ENCODE measurements at places on chromosomes 12 and 14.
A peak's percentile ranks its signal among the peaks of the same experiment; 100 is the strongest.

DNA sequence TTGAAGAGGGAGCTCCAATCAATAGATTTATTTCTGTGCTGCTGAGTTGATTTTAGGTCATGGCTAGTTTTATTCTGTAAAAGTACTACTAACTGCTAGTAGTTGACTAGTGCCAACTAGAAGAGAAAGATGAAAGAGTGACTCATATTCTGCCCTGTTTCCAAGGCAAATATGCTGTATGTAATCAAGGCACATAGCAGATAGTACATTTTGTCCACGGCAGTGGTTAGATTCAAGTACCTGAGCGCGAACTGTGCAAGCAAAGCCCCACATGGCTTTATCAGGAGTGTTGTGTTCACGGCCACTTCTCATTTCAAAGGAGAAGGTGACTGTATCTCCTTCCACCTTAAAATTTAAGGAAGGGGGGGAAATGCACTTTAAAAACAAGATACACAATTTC, 126.8 kb downstream of the TRAFD1 start:
- no peak for ATAC-seq

- no peak for ATAC-seq
Measured at GRCh38 chr12:127414636-127415035, 852.3 kb upstream of the TMEM132C start.

DNA sequence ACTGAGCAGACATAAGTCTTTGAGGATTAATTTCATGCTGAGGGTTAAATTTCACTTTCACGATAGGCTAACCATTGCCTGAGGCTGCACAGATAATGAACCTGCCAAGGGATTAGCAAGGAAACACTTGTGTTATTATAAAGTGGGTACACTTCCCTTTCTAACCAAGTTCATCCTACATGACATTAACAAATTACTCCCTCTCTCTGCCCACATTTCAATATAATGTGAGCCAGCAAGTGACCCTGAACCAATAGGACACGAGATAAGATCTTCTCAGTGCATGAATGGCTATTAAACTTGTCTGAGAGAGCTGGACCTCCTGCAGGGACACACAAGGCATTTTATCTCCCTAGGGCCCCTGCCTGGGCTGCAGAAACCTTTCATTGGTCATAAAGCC, 173.5 kb downstream of the PAX9 start:
- ATAC-seq: no peak

DNA sequence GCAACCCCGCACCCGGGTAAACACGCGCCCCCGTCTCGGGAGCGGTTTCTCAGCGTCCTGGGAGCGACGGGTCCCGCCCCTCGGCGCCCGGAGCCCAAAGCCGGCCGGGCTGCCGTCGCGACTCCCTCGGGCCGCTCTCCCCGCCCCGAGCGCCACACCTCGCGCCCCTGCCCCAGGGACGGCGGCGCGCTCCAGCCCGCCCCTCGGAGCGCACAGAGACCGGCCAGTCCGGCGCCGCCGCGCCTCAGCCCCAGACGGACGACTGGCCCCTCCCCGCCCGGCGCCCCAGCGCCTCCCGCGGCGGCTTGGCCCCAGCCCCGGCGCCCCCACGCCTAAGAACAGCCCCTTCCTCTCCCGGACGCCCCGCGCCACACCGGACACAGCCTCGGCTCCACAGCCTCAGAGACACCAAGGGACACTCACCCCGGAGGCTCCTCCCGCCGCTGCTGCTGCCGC, 411 bp downstream of the BTBD7 start:
- ATAC-seq: peak; percentile 41

GRCh38 chr14:92563359-92563758, 49.8 kb downstream of the RIN3 start:
- peak; percentile 78 for ATAC-seq

DNA sequence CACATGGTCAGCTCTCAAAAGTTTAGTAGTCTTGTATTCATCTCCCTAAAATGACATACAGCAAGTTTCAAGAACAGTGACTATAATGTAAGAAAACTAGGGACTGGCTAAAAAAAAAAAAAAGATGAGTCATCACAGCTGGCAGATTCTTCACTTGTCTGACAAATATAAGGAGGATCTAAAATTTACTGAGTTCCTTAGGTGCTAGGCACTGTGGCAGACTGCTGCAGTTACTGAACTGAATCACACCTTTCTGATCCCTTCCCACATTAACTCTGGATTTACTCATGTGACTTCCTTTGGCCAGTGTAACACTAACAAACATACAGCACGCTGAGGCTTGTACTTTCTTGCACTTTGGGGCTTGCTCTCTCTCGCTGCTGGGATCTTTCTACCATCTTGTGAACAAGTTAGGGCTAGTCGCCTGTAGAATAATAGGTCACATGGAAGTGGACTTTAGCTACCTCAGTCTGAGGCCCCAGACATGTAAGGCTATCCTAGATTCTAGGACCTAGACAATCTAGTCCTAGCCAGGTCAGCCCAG, 32.1 kb downstream of the BAZ1A start:
- ATAC-seq: peak; percentile 95

GRCh38 chr12:3520711-3521110, 29.7 kb downstream of the PRMT8 start:
- no peak for ATAC-seq

DNA sequence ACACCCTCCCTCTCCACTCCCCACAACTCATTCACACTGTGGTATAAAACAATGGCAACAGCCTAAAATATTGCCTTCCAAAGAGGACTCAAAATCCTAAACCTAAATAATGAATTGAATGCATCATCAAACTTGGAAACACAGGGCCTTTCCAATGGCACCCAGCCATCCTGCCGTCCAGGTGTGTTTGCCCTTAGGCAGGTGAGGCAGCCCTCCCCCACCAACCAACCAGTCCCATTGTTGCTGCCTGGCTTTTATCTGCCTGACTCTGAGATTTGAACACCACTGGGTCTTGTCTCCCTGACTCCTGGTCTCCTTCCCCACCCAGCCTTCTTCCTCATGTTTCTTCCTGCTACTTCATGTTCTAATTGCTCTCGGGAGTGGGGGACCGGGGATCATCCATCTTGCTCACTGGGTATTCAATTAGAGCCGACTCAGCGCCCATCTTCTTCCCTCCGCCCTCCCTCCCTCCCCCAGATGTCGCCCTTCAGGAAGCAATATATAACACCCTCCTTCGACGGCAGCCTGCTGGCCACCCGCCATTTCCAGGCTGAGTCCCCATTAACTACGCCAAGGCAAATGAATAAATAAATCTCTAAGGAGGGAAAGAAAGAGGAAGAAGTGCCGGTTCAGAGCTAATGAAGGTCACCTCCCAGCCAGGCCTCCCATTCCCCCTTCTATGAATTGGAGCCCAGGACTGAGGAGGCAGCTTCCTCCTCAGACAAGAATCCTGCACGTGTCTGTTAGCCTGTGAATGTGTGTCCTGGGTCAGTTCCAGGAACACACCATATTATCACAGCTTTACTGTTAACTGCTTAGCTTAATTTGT, 36.3 kb upstream of the NTF3 start:
- ATAC-seq: no peak

DNA sequence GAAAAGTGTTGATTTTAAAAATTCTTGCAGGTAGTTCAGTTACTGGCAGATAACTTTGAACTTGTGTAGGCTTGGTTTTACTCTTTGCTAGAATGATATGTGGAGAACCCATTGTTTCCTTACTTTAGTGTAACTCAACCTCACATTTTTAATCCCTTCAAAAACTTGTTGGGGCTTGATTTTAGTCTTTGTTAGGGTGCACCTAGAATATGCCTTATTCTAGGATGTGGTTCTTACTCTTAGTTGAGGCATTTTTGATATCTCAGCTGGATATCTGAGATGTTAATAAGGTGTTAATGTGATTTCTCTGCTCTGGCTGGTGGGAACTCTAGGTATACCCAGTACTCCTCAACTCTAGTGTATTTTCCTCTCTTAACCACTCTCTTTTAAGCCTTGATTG, 10.0 kb downstream of the MNAT1 start:
- no peak for ATAC-seq

DNA sequence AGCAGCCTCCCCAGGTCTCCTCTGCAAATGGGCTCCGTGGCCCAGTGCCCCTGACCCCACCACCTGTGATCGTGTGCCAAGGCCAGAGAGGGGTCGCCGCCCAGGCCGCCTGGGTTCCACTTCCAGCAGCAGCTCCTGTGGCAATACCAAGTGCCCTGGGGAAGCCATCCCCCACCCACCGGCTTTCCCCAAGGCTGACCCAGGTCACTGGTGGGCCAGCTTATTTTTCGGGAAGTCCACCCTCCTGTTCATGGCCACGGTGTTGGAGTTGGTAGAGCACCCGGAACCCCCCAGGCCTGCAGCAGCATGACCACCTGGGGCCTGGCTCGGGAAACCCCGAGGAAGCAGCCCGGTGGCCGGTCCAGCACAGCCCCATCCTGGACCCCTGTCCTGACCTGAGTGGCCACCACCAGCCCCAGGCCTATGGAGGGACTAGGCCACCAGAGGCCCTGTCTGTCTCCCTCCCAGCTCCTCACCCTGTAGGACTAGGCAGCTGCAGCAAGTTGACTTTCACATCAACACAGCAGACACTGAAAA, 40.8 kb upstream of the OASL start:
- no peak for ATAC-seq

DNA sequence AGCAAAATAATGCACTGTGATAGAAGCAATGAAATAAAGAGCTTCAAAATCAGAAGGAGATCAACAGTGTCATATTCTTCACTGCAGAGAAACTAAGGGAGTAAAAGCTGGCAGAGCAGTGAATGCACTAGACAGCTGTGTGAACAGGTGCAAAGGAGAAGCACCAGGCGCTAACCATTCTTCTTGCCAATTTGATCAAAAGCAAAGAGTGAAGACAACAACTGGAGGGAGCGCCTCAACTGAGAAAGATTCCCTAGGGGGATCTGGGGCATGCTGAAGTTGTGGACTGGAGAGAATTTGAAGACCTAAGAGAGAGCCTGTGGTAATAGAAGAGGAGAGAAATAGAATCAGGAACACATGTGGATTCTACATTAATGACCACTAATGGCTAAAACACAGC, 50.4 kb upstream of the OVCH1 start:
- no peak for ATAC-seq

GRCh38 chr12:4307593-4308333, 13.2 kb upstream of the TIGAR start:
- ATAC-seq: no peak

DNA sequence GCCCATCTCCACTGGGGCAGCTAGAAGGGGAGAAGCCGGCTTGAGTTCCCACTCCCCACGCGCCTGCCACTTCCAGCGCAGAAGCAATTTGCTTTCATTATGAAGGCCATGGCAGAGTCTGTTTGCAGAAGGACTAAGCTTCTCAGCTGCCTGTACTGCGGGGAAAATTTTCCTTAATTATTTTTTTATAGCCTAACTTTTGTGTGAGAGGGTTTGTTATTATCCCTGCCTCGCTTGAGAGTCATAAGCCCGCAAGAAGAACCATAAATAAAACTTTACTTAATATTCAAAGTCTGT, 56.0 kb upstream of the DLK1 start:
- ATAC-seq: no peak

DNA sequence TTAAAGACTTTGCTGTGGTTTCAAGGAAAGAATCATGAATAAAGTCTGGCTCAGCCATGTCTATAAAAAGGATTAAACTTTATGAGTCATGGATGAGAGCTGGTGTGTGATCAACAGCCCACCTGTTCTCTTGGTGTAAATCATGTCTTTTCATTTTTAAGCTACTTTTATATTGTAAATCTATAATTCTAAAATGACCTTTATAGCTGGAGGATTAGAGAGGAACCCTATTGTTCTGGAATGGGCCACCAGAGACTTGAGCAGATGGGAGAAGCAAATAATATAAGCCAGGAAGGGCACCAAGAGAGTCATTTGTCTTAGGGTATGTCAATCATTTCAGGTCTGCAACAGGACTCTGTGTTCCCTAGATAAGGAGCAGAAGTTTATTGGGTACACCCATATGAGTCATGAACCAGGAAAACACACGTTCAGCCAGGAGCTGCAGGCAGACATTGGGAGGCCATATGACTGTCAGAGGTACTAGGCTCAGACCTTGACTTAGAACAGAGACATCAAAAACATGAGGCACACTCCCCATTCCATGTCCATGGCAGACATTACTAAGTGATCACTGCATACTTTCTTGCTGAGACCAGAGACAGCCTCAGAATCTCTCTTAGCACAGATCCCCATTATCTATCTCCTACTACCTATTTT, 49.3 kb downstream of the NDUFA12 start:
- no peak for ATAC-seq

GRCh38 chr12:10154145-10154496, 17.8 kb downstream of the OLR1 start:
- no peak for ATAC-seq

DNA sequence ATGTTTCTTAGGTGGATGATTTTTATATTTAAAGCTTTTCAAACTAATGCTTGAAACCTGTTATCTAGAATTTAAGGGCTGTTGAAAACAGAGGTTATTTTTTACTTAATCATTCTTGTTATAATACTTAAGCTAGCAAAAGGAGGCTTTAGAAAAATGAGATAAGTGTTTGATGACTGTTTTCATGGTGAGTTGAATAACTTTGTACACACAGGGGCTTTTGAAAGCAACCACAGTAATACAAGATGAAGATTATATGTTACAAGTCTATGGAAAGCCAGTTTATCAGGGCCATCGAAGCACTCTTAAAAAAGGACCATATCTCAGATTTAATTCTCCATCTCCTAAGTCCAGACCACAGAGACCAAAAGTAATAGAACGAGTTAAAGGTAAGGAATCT, 33.3 kb downstream of the KIAA0586 start:
- no peak for ATAC-seq

DNA sequence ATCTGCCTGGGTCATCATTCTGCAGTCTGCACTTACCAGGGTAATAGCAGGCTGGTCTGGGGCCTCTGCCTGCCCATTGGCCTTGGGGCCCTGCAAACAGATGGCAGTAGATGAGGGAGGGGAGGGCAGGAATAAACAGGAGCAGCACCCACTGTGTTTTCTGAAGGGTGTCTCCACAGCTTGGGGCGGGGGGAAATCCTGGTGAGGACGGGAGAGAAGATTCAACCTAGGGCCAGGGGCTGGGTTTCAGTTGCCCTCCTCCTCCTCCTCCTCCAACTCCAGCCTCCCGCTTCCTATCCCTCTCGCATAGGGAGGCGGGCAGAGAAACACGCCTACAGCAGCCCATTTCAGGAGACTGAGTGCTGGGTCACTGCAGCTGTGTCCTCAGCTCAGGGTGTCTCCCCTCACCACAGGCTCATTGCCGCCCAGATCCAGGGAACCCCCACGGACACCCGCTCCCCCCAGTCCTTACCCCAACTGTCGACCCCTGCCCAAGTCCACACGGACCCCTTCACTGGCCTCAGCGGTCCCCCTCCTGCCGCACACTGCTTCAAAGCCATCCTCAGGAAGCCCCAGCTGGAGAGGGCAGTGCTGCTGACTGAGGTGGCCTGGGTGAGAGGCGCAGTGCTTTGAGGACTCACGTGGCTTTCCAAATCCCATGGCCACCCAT, 9.1 kb upstream of the KRT80 start:
- ATAC-seq: no peak

DNA sequence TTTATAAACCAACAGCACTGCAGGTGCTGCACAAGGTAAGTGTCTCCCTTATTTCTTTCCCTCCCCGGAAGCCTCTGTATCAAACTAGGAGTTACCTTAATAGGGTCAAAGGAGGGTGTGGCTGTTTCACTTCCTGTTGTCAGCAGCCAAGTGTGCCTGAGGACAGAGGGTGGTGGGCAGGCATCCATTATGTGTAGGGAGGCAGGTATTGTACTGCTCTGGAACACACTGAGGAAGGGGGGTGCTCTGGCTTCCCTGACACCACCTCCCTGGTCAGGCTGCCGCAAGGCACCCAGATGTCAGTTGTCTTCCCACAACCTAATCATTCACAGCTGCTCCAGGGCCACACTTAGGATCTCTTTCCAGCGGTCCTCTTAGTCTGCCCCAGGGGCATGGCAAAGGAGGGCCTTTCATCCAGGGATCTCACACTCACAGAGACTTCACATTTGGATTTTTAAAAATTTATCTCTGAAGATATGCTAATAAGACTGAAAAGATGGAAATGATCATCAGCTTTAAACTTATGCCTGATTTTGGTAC, 132.0 kb upstream of the ARHGAP5 start:
- peak; percentile 78 for ATAC-seq

Data from activated CD4-positive, CD25-positive, alpha-beta regulatory T cell treated with anti-CD3 and anti-CD28 coated beads, Interleukin-2, amount 50 U/mL, for 24 hours (primary cell).